ENCODE measurements at places on chromosomes 4 and X. TPM values are rescaled to one million over a fixed set of nuclear protein-coding genes. Genes with fewer than 3 reads are reported as not detected.

GRCh38 chrX:128634754-128635153 is 582.6 kb upstream of the ACTRT1 start:
- DNase-seq, result no peak

DNA sequence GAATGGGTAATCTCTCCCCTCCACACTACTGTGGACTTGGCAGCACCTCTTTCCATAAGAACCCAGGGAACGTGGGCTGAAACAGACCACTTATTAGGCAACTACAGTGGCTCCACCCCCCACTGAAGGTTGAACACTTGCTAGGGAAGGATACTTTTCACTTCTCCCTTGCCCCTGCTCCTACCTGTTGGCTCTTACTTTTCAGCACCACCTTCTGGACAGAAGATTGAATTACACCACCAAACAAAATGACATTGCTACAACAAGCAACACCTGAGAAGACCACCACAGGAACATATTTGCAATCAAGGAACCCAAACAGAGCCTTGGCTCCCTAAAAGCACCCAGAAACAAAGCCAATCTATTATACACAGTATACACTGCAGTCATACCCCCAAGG is 132.1 kb upstream of the CXCL13 start:
- peak; percentile 6 for DNase-seq

DNA sequence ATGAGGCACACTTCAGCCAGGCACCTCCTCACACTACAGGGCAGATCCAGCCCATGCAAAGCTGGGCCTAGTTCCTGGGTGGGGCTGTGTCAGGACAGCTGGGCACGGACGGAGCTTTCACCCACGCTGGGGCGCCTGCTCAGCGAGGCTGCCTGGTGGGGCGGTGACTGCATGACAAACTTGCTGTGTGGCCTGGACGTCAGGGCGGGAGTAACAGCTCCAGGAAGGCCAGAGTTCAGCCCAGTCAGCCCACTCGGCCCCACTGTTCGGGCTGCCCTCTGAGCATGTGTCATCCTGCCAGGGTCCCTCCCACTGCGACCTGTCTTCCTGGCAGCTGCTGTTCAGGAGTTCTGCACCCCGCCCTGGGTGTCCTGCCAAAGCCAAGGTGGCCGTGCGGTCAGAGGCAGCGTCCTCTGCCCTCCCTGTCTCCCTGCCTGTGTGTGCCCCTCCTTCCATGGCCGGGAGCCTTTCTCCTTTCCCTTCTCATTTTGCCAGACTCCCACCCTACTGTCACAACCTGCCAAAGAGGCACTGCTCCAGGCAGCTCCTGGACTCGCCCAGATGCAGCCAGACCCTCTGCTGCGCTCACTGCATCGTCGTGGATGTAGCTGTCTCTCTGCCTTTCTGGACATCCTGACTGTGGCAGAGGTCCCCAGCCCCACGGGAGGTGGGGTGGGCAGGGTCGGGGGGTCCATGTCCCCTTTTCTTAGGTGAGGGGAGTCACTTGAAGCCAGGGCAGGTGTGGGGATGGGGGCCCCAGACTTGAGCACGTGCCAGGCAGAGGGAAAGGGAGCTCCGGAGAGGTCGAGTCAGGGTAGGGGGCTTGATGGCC is 33.0 kb upstream of the KIAA0232 start:
- DNase-seq, result peak; percentile 39

- DNase-seq, result peak; percentile 71
Measured at GRCh38 chrX:13428053-13428786, 108.4 kb upstream of the ATXN3L start.

DNA sequence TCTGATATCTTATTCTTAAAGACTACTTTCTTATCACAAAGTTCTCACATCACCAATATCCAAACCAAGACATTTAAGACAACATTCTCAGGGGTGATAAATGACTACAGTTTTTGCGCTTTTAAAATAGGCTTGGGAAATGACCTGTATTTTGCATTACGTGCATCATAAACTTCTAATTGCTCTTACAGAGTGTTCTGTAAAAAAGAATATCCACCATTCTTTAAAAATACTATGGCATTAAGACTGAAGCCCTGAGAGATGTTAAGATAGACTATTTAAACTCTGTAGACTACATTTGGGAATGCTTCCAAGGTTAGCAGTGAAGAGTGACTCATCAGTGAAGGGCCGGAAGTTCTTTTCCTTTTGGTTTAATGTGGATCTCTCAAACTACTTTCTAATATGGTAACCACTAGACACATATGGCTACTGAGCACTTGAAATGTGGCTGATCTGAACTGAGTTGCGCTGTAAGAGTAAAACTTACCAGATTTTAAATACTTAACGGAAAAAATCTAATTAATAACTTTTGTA is 518.8 kb upstream of the FTHL17 start:
- DNase-seq, result peak; percentile 81

GRCh38 chr4:128354205-128354821 is 66.7 kb upstream of the PGRMC2 start:
- peak; percentile 87 for DNase-seq

GRCh38 chr4:123833171-123833643 is 436.6 kb downstream of the SPRY1 start:
- peak; percentile 55 for DNase-seq

DNA sequence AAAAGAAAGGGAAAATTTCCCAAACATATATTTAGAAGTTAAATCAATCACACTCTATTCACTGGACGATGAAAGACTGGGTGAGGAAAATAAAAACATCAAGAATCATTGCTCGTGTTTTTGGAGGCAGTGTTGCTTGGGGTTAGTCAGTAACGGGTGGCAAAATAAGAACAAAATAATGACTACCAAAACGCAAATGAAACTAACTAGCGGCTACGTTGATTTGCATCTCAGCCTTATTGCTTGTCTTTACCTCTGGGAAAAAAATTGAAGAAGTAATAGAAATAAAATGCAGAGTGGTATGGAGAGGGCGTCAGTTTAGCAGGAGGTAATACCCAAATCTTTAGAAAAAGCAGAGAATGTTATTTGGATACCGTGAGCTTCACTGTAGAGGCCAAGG is 86.4 kb upstream of the SORBS2 start:
- no peak for DNase-seq

DNA sequence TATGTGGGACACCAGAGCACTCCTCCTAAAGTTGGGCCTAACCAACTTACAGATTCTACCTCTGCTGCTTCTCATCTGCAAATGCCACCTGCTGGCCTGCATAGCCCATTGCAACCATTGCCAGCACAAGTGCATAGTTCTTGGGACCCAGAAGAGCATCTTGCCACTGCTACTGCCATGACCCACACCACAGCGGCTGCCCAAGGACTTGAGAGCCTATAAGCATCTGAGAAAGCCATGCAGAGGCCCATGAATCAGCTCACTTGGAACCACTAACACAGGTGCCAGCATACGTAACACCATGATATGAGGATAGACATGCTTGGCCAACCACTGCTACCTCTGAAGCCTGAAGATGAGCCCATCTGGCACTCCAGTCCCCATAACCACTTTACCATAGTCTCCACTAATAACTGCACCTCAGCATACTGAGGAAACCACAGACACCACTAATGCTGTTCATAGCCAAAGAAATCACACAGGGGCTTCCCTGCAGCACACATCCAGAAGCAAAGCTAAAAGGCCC is 258.1 kb upstream of the AGTR2 start:
- peak; percentile 3 for DNase-seq

DNA sequence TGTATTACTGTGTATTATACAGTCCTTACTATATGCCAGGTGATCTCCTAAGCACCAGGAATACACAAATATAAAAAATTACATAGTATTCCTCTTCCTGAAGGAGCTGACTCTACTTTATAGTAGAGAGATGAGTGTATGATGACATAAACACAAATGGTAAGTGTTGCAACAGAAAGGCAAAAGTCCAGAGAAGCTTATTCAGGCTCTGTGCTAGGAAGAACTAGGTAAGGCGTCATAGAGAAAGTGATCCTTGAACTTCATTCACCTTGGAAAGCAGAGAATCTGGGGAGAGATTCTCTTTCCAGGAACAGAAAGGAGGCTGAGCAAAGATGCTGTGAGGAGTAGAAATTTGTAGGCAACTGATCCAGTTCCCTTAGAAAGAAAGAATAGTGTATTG is 115.0 kb upstream of the KCNIP4 start:
- DNase-seq, result no peak

DNA sequence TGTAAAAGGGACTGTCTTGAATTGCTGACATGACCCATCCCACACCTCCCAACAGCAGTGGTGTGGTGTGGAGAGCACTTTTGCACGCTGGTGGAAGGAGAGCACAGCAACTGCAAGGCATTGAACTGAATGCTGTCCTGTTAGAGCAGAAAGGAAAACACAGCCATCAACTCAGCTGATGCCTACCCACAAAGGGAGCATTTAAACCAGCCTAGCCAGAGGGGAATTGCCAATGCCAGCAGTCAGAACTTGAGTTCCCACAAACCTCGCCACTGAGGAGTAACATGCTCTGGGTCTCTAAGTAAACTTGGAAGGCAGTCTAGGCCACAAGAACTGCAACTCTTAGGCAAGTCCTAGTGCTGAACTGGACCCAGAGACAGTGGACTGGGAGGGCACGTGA is 31.9 kb downstream of the MAGED4 start:
- no peak for DNase-seq

DNA sequence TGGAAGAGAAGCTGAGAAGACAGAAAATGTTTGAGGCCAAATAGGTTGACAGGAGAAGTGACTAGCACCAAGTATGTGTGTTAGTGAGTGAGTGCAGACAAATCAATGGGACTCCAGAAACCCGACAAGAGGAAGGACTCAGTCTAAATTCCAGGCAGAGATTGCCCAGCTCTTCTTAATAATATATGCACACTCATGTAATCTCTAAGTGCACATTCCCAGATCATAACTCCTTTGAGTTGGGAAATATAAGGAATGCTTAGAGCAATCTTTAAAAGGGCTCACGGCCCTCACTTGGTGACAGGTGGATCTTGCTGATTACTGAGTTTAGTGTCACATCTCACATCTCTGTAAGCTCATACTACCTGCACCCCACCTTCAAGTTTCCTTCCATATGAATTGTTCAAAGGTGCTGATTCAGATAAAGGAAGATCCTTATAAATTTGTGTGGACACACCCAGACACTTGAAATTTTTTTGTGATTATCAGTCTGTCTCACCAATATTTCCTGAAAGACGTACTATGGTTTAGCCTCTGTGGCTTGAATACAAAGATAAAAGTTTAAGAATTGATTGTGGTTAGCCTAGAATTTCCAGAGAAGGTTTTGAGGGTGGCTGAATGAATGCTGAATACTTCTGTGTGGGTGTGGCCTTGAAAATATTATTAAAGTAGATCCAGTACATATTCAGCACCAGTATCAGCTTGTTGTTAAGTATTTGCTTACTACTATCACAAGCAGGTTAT is 205.1 kb upstream of the UGT8 start:
- DNase-seq, result no peak

DNA sequence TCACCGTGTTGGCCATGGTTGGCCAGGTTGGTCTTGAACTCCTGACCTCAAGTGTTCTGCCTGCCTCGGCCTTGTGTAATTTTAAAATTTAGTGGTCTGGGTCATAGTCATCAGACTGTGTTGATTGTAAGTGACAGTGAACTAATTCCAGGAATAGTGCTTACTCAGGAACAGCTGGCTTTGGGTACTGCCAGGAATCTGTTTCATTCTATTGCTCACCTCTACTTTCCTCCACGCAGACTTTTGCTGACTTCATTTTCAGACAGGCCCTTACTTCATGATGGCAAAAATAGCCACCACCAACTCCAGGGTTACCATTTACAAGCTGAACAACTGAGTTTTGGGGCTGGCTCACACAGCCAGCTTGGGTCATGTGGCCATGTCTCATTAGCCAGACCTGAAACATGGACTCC is 54.6 kb downstream of the FNIP2 start:
- peak; percentile 31 for DNase-seq

GRCh38 chr4:120616-121015 is 3.7 kb upstream of the ZNF718 start:
- no peak for DNase-seq

DNA sequence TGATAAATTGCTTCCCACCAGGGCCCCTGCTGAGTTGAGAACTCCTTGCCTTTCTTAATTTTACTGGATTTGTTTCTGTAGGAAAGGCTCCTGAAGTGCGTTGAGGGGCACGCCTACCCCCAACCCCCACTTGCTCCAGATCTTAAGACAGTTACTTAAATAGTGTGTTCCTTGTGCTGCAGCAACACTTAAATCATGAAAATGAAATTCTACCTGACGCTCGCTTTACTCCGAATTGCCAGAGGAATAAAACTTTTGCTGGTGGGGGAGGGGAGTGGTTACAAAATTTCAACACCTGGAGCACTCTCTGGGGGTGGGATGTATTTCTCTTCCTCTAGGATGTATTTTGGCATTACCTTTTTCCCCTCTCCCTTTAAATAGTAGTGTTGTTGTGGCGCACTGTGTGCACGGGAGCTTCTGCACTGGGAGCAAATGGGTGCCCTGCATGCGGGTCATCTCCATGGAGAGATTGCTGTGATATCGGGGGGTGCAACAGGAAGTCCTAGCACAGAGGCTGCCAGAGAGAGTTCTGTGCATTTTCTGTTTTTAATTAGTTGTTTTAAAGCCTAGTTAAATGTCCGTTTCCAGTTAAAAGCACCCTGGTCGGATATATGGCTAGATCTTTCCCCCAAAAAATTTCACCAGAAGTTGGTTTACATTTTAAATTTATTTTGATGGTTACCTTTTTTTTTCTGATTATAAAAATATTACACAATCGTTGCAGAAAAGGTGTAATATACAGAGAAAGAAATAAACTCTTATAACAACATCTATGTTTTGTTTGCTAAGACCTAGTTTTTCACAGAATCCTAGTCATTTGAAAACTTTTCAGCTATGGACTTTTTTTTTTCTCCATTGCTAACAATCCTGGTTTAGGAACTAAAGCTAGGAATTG is 207.7 kb downstream of the SOWAHB start:
- DNase-seq, result peak; percentile 53

DNA sequence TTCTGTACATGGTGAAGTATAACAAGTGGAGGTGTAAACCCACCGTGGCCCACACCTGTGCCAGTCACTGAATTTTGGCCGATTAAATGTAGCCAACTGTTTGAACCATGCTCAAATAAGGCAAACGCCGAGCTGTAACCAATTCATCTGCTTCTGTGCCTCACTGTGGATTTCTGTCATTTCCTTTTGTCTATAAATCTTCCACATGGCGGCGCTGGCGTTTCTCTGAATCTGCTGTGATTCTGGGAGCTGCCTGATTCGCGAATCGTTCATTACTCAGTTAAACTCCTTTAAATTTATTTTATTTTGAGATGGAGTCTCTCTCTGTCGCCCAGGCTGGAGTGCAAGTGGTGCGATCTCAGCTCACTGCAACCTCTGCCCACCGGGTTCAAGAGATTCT is 19.2 kb downstream of the SUPT20HL2 start:
- DNase-seq, result peak; percentile 20

Gene TMEM154
- 0.60 TPM for total RNA-seq

Gene GAGE12G
- total RNA-seq, result not detected

Gene FGF5
- total RNA-seq, result 5.4 TPM

Gene ATP1B4
- total RNA-seq, result not detected

Gene PDGFC
- total RNA-seq, result 54.7 TPM

Gene TEX28
- not detected for total RNA-seq

Gene TCEAL6
- total RNA-seq, result not detected

Gene SOD3
- total RNA-seq, result 1.2 TPM

Gene CENPVL1
- total RNA-seq, result not detected

Gene MAGEC1
- 0.10 TPM for total RNA-seq

Gene FAM200B
- total RNA-seq, result 58.6 TPM
